ENCODE measurements at places on chromosomes 4 and X.

DNA sequence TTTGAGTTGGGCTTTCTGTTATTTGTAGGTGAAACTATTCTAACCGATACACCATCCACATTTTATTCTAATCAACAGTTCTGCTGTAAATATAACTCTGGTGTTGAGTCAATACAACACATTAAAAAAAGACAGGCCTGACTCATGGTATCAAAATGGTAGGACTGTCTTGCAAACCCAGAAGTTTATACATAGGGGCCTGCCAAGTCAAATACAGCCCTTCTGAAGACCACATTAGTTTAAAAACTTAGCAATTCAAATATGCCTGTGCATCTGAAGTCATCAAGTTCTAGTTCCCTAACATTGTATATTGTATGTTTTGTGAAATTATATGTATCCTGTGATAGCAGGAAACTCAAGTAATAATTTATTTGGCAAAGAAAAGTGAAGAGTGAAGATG, 24.4 kb upstream of the PDE5A start:
- DNase-seq = peak; percentile 47

- DNase-seq = peak; percentile 1
Observed at GRCh38 chrX:8244301-8244700, 73.2 kb upstream of the VCX2 start.

GRCh38 chr4:48033412-48033811, 16.8 kb downstream of the NIPAL1 start:
- DNase-seq = no peak

DNA sequence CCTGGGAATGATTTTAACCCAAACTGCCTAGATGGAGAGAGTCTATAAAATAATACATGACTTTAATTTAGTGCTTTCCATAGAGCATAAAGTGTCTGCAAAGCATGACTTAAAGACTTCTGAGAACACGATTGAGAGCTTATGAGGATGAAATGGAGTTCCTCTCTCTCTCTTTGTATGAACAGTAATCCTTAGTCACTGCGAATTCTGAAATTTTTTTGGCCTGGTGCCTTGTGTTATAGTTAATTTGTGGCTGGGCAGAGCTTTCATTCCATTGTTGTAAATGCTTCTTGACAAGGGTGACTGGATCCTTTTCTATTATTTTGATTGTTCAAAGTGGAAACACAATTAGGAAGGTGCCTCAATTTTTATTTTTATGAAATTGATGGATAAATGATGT, 179.5 kb downstream of the CEP135 start:
- DNase-seq = no peak

DNA sequence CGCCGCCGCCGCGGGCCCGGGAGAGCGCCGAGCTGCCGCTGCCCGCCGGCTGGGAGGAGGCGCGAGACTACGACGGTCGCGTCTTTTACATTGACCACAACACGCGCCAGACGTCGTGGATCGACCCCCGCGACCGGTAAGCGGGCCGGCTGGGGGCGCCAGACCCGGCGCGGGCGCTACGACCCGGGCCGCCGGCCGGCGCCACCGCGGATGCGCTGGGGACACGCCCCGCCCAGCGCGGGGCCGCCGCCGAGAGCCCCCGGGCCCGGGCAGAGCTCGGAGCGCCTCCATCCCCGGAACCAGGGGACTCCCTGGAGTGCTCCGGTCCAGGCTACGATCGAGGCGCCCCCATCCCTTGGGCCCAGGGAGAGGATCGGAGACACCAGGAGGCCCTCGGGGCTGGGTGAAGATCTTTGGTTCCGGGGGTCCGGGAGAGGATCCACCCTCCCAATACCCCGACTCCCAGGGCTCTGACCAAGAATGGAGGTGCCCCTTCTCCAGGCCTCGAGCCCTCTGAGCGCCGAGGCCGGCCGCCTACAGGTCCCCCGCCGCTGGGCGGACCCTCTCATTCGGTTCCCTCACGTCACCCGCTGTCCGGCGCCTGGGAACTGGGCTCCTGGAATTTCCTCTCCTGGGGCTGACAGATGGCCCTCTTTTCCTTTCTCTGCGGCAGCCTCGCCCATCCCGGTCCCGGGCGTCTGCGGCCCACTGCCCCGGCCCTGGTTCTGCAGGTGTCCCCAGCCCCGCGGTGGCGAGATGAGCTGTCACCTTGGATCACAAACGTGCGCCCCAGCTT, 48.8 kb downstream of the CLDN34 start:
- DNase-seq = no peak

GRCh38 chrX:101078716-101079598, at the start of gene TMEM35A:
TSS of gene TMEM35A (plus strand) at chrX:101078879. CDS start at chrX:101079003, 124 bp downstream.
- peak; percentile 18 for DNase-seq

DNA sequence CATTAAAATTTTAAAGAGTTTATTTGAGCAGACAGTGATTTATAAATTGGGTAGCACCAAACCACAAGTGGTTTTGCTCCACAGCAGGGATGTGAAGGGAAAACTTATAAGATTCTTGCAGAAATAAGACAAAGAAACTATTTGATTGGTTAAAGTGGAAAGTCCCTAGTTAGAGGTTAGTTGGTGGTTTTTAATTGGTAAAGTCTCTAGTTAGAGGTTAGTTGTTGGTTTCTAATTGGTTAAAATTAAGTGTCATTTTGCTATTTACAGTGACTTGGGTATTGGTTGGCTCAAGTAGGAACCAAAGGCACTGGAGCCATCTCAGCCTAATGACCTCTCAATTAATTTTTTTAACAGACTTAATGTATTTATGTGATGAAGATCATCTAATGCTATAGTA, 23.0 kb downstream of the ATG4A start:
- DNase-seq = no peak

DNA sequence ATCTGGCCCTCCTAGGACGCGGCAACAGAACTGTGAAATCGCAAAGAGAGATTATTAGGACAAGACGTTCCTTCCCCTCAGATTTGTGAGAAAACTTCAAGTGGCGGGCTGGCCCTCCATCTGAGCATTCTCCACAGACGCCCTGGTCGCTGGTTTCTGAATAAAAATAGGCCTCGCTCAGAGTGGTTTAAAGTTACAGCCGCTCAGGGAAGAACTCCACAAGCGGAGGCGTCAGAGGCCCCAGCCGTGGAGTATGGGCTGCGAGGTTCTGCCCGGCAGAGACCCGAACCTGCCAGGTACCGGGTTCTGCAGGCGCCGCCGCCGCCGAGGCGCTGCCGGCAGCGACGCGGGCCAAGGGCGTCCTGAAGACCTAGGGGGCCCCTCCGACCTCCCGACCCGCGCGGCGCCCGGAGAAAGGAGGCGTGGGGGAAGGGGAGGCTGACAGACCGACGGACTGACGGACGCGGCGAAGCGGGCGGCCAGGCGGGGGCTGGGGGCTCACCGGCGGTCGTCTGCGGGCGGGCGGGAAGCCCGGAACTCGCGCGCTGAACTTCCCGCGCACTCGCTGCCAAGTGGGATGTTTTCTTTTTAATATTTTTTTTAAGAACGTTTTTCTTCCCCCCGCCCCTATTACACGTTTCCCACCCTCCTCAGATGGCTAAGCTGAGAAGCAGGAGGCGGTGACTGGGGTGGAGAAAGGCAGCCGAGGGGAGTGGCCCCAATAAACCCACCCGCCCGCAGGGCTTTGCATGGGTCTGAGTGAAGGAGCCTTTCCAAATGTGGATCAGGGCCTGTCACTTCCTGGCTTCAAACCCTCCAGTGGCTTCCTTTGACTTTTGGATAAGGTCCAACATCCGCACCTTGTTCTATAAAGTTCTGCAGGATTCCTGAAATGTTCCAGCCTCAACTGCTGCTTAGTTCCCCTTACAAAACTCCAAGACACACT, at the start of gene PABPC4L:
PABPC4L (minus strand) TSS at position 574 of the 946 bp plus-strand sequence. CDS start 770 bp downstream, outside the sequence.
- DNase-seq = peak; percentile 28

- no peak for DNase-seq
Observed at GRCh38 chrX:69793260-69793935, 177.5 kb downstream of the EDA start.

GRCh38 chr4:83174844-83175414, 60.4 kb upstream of the PLAC8 start:
- DNase-seq = no peak

- DNase-seq = peak; percentile 9
Observed at GRCh38 chr4:154626793-154627484, 14.5 kb upstream of the FGG start.

GRCh38 chrX:126141014-126141413, 25.1 kb downstream of the DCAF12L2 start:
- no peak for DNase-seq

DNA sequence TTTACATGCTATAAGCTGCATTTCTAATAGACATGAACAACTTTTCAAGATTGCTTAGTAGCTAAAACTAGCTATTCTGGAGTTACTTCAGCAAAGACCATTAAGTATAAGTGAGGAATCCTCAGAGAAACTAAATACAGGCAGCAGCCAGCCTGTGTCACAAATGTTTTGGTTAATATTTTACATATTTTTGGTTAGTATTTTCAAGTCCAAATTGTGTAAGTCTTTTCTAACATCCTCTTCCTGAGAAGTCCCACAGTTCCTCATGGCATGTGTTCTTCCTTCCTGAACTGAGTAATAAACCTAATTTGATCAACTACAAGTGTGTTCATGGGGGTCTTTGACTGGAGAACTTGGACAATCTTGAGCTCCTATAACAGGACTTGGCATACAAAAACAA, 42.4 kb upstream of the MCF2 start:
- DNase-seq = peak; percentile 22

- peak; percentile 36 for DNase-seq
Observed at GRCh38 chr4:82044141-82044993, 329.4 kb downstream of the HNRNPD start.

- DNase-seq = no peak
Observed at GRCh38 chr4:67568820-67569219, 10.3 kb downstream of the STAP1 start.

Data from fibroblast of gingiva (primary cell).